ENCODE measurements at places on chromosomes 3 and 15. TPM values are rescaled to one million over a fixed set of nuclear protein-coding genes. Genes with fewer than 3 reads are reported as not detected.

DNA sequence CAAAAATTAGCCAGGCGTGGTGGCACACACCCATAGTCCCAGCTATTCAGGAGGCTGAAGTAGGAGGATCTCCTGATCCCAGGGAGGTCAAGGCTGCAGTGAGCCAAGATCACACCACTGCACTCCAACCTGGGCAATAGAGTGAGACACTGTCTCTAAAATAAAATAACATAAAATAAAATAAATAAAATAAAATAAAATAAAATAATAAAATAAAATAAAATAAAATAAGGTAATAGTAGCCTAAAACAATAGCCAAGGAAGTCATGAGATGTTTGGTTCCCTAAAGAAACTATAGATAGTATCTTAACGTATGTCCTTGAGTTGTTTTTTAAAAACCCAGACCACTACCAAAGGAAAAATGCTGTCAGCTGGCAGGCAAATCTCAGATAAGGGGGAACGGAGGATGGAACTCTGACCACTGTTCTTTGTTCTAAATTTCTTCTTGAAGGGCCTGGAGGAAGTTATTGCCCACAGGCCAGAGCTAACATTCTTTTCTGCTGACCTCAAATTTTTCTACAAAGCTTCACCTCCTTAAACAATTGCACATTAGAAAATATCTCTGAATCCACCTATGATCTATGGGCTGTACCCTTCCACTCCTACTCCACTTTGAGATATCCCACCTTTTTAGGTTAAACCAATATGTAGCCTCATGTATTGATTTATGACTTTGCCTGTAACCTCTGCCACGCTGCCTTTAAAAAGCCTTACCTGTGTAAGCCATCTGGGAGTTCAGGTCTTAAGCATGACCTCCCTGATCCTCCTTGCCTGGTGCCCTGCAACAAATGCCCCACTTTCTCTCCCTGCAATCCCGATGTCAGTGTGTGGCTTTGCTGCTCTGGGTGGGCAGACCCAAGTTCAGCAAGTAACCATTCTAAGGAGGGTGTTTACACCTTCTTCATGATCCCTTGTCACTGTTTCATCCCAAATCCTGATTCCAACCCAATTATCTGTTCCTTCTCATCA is 126.2 kb upstream of the BHLHE40 start:
- no peak for DNase-seq

Gene CEP19
- total RNA-seq: 5.6 TPM

DNA sequence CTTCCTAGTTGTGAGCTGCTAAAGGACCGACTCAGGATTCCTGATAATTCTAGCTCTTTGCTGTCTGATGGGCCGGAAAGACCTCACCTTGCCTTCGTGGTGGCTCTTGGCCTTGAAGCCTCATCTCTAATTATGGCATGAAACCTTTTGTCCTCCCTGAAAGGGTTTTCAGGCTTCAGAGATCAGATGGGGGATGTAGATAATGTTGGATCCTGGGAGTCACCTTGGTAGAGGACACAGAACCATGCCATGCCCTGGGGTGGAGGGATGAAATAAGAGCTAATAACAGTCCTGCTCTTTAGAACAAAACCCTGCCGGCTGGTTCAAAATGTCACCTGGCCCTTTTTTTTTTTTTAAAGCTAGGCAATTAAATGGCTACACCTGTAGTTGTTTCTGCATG is 50.8 kb upstream of the SYN2 start:
- no peak for DNase-seq

DNA sequence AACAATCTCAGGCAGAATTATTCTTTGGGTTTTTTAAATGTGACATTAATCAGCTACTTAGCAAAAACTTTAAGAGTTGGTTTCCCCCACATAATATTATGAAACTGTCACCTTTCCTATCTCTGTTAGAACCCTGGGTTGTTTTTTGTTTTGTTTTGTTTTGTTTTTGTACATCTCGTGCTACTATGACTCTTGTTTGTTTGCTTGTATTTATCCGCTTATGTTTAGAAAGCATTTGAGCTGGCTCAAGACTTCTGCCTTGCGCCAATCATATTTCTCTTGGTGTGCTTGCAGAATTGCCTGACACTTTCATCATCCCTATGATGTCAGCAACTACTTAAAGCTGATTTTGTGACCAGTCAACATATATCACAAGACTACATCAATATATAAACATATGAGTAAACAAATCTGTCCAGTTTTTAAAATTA is 116.9 kb downstream of the DCLK3 start:
- DNase-seq: no peak

GRCh38 chr3:14324224-14324944 is 78.0 kb upstream of the SLC6A6 start:
- DNase-seq: no peak

GRCh38 chr3:8668216-8668615 is 23.6 kb upstream of the SSUH2 start:
- no peak for DNase-seq

DNA sequence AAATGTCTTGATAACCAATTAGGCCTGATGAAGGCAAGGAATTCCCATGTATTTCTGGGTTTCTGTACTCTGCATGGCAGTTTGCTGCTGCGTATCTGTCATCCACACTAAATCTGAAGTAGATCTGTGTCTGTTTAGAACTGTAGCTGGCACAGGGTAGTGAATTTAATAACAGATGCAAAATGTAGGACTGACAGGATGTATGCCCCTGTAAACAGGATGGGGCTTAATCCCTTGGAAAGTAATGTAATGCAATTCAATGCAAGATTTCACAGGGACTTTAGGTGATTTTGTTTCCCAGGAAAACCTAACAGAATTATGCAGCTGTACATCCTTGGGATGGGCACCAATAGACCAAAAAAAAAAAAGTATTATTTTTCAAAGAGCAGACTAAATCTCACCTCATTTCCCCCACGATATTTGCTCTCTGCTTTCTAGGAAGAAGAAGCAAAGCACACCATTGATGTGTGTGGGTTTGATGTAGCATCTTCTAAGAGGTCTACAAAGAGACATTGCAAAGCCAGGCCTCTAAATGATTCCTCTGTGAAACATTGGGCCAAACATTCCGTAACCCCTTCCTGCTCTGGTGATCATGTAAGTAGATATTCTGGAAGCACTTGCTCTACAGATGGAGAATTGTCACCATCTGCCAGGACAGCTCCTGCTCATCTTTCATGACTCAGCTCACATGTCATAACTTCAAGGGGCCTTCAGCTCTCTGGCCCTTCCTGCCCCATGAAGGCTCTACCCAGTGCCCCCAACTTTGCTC is 464.3 kb upstream of the RGMA start:
- no peak for DNase-seq

Measured in activated CD8-positive, alpha-beta T cell treated with anti-CD3 and anti-CD28 coated beads, Interleukin-2, amount 10 ng/mL, durations not matched to agents 7 days and 5 days (primary cell).